ENCODE measurements at places on chromosomes 16 and 17.

- no peak for DNase-seq
Observed at GRCh38 chr16:31519759-31520431, 7.8 kb upstream of the AHSP start.

- no peak for DNase-seq
Observed at GRCh38 chr17:63697341-63698286, 2.3 kb downstream of the LIMD2 start.

DNA sequence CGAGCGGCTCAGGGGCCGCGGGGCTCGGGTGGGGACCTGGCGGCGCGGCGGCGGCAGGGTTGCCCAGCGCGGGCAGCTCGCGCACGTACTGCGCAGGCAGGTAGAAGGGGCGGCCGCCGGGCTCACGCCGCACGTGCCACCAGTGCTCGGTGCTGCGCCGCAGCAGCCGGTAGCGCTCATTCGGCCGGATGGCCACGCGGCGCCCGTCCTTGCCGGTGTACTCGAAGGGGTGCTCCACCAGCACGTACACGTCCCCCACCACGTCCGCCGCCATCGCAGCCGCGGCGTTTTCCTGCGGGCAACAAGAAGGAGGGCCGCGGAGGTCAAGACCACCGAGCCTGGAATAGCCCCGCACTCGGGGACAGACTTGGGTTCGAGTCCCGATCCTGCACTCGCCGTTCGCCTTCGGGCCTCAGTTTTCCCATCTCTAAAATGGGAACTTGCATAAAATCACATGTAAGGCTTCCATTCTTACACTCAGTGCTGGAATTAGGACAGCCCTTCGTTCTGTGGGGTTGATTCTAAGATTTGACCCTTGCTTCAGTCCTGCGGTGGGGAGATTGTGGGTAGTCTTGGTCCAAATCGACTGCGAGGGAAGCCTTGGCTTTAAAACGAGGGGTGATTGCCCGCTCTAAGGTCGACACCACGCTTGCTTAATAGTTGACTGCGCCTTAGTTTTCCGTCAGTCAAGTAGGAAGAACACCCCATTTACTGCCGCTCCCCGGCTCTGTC lies 2.5 kb downstream of the ARHGAP27 start:
- DNase-seq: no peak

DNA sequence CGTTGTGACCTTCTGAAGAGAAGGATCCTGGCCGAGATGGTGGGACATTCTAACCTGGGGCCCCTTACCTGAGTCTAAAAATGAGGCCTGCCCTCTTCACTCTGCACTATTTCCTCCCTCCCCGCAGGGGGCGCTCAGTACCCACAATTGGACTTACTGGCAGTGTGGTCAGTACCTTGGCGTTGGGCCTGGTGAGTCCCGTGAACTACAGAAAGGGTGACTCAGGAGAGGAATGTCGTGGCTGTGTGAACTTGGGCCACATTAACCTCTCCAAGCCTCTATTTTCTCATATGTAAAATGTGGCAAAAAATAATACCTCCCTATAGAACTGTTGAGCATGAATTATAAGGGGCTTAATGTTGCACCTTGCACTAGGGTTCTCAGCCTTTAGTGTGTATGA lies 3.9 kb downstream of the RSAD1 start:
- peak; percentile 96 for DNase-seq

GRCh38 chr16:13883881-13884280 lies 36.1 kb upstream of the ERCC4 start:
- no peak for DNase-seq

DNA sequence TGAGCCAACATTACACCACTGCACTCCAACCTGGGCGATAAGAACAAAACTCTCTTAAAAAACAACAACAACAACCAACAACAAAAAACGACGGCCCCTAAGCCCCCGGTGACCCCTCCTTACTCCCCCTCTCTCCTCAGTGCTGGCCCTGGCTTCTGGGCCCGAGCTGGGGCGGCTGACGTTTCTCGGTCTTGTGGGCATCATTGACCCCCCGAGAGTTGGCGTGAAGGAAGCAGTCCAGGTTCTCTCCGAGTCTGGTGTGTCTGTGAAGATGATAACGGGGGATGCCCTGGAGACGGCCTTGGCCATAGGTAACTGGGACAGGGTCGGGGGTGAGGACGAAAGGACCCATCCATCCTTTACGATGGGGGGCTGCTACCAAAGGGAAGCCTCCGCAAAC lies 52.7 kb downstream of the MEAK7 start:
- DNase-seq: no peak

GRCh38 chr17:28748852-28749515 lies 5.2 kb downstream of the TRAF4 start:
- DNase-seq: no peak

All from stromal cell of bone marrow (primary cell).